ENCODE measurements at places on chromosomes 6 and 20.

- DNase-seq, result peak; percentile 20
These were observed 1.2 kb downstream of the TPD52L1 start for GRCh38 chr6:125154761-125155135.

GRCh38 chr20:13009682-13010406 lies 1.1 kb downstream of the SPTLC3 start:
- DNase-seq, result peak; percentile 92

DNA sequence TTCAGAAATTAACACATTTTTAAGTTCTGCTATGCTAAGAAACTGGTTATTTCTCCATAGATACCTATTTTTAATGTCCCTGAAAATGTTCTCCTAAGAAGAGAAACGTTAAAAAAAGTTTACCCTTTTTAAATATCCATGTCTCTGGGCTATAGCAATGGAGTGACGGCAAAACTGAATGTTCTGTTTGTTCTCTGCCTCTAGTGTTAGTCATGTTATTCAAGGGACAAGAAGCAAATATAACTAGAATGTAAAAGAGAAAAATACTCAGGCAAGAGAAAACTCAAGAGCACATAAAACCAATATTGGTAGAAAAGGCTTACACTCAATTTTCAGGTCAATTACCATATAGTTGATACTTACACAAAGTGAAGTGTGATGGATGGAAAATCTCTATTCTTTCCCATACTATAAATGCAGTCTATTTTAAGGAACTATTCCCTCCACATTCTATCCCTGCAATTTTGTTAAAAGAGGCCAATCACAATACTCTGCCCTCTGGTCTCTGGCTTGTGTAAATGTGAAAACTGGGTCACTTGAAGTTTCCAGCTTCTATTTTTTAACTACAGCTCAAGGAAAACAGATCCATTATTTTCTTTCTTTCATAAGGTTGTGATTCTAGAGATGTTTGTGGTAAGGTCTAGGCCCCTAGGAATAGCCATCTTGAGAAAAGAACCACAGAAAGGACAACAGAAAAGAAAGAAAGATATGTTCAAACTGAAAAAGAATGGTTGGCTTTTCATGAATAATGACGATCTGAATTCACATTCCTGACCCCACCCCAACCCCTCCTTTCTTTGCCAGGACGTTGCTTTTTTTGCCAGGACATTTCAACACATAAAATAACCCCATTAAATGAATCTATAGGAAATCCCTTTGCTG lies 200.3 kb upstream of the FAM83B start:
- peak; percentile 64 for DNase-seq

DNA sequence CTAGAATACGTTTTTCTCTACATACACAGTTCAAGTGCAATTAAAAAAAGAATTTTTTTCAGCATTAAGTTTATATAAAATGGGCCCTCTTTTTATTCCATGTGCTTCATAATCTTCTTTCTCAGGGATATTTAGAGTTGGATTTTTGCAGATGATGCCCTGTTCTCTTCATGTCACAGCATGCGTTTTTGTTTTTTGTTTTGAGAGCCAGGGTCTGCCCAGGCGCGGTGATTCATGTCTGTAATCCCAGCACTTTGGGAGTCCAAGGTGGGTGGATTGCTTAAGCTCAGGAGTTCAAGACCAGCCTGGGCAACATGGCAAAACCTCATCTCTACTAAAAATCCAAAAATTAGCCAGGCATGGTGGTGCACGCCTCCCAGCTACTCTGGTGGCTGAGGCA lies 82.9 kb upstream of the PRND start:
- DNase-seq, result no peak

- DNase-seq, result no peak
These were observed 37.8 kb downstream of the CPXM1 start for GRCh38 chr20:2762578-2763131.

DNA sequence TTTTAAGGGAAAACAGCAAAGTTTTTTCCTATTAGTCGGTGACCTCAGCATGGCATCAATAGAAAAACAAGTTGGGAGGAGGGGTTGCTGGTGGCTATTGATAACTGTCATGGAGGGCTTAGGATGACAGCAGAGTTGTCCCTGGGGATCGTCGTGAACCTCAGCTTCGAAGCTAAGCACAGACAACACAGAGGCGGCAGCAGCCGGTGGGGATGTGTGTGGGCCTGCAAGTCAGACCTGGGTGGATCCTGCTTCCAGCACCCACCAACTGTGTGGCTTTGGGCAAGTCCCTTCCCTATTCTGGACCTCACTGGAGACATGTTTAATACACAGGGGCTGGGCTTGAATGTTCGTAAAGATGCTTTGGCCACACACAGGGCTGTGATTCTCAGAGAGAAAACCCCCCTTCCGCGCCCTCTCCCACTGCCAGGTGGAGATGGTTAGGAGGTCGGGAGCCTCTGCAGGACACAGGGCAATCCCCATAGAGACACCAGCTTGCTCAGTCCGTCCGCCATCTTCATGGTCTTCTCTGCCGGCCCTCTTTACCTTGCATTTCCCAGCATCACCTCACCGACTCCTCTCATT lies 83.1 kb upstream of the TOX2 start:
- DNase-seq, result no peak

DNA sequence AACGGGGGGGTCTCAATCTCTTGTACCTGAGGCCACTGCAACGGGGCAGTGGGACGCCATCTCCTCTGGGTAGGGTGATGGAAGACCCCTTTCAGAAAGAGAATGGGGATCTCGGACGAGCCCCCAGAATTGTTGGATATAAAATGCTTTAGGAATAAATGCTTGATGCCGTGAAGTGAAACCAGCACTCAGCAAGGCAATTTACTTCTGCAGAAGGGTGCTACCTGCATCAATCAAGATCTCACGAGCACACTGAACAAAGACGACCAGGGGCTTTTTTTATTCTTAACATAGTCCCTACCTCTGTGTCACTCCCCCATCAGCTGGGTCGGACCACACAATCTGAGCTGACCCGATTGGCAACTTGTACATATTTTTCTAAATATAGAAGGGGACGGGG lies 203.6 kb upstream of the TBX18 start:
- DNase-seq, result peak; percentile 7

GRCh38 chr6:157167837-157168236 lies 155.5 kb downstream of the TMEM242 start:
- no peak for DNase-seq

- no peak for DNase-seq
These were observed 16.7 kb upstream of the SGK2 start for GRCh38 chr20:43542161-43542560.

- no peak for DNase-seq
These were observed 43.9 kb downstream of the HLA-A start for GRCh38 chr6:29986179-29986781.

- DNase-seq, result no peak
These were observed 66.8 kb downstream of the CDK19 start for GRCh38 chr6:110748453-110748852.

GRCh38 chr6:11613858-11614257 lies 76.3 kb downstream of the TMEM170B start:
- peak; percentile 97 for DNase-seq

GRCh38 chr6:39488255-39488879 lies 165.9 kb upstream of the KCNK16 start:
- DNase-seq, result no peak

- no peak for DNase-seq
These were observed 2.1 kb downstream of the HNF4A start for GRCh38 chr20:44357555-44358125.

DNA sequence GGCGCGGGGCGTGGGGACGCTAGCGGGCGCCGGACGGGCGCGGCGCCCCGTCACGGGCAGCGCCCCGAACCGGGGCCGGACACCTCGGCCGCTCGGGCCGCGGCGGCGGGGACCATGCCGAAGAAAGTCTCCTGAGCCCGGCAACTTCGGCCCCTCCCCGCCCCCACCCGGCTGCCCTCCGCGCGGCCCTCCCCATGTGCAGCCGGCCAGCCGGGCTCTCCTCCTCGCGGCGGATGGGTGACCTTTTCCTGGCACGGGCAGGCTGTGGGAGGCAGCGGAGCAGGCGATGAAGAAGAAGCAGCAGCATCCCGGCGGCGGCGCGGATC lies 278 bp downstream of the UST start:
- DNase-seq, result no peak

GRCh38 chr20:51529758-51530157 lies 12.8 kb downstream of the NFATC2 start:
- DNase-seq, result peak; percentile 72

GRCh38 chr6:150207931-150208570 lies 65.2 kb downstream of the PPP1R14C start:
- peak; percentile 90 for DNase-seq

DNA sequence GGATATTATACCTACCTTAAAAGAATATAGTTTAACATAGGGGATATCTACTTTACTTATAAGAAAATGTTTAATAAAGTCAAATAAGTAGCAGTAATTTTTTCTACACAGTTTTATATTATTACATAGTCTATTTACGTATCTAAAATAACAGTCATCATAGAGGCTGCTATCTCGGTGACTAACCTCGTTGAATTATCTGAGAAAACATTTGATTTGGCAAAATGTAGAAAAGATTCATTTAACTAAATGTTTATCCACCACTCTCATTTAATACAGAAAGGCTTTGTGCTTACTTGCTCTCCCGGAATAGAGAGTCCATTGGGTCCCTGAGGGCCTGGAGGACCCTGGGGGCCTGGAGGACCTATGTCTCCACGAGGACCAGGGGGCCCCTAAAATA lies 103.6 kb downstream of the COL12A1 start:
- peak; percentile 45 for DNase-seq

DNA sequence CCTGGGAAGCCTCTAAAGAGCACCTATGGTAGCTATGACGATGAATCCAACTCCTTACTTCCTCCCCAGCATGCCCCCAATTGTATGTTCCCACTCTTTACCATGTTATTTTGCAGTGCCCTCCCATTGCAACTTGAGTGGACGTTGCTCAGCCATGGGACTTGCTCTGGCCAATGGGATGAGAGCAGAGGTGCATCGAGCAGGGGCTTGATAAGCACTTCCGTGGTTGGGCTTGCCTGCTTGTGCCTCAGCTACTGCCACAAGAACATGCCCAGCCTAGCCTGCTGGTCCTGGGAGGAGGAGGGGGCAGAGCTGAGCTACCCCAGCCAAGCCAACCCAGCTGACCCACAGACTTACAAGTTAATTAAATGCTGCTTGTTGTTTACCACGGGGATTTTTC lies 71.1 kb upstream of the CTNNBL1 start:
- DNase-seq, result no peak

DNA sequence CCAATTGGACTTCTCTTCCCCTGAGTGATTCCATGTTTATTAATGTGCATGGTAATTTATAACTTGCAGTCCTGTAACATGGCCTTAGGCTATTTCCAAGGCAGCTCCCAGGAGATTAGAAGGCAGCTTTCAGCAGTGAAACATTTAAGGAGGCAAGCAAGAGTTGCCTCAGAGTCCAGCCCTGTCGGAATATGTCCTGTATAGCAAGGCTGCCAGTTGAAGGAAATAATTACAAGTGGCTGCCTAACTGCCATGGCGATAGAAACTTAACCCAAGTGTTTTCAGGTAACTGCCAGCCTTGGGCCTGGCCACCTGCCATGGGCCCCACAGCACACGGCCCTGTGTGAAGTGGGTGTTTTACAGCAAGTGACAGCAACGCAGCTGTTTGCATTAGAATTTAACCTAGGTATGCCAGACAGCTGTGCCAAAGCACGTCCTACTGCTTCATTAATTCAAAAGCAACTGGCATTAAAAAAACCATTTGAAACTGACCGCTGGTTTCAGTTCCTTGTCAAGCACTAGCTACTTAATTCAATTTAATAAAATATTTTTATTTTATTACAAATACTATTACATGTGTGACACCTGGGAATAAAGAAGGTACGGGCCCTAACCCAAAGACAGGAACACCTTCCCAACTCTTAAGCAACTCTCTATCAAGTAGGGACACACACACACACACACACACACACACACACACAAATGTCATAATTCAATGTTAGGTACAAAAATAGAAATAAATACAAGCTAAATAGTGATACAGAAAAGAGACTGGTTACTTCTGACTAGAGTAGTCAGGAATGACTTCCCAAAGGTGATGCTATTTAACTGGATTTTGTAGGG lies 151.8 kb upstream of the HEY2 start:
- DNase-seq, result no peak

DNA sequence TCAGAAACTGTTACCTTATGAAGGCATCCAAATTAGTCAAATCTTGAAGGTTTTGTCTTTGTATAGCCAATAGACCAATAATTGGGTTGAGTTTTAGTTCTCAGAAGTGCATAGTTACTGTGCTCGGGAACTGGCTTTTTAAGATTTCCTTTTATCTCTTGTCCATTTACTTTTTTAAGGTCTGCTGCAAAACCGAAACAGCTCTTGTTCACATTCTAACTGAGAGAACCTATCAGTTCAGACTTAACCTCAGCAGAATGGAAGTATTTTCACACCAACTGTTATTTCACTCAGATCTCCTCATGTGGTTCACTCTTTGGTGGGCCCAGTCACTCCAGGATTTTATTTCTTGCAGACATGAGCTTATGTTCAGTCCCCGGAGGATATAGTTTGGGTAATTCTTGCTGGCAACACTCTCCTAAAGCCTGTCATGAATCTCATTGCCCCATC lies 55.5 kb downstream of the TPBG start:
- no peak for DNase-seq

GRCh38 chr6:130314271-130314670 lies 51.5 kb upstream of the TMEM200A start:
- DNase-seq, result no peak

GRCh38 chr6:157895585-157895984 lies 72.5 kb downstream of the SNX9 start:
- no peak for DNase-seq

DNA sequence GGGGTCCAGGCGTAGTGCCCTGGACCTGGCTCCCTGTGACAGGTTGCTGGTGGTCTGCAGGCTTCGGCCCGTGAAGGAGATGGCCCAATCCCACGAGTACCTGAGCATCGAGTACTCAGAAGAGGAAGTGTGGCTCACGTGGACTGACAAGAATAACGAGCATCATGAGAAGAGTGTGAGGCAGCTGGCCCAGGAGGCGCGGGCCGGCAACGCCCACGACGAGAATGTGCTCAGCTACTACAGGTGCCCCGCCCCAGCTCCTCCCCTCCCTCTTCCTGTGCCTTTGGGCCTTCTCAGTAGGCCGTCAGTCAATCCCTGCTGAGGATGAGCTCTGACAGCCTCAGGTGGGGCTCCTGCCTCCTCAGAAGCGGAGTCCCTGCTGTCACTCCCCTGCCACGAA lies 42.6 kb downstream of the UQCC2 start:
- DNase-seq, result no peak

- DNase-seq, result no peak
These were observed 5.9 kb upstream of the TUBB1 start for GRCh38 chr20:59013031-59013951.
